ENCODE measurements at places on chromosomes 16 and 17.

DNA sequence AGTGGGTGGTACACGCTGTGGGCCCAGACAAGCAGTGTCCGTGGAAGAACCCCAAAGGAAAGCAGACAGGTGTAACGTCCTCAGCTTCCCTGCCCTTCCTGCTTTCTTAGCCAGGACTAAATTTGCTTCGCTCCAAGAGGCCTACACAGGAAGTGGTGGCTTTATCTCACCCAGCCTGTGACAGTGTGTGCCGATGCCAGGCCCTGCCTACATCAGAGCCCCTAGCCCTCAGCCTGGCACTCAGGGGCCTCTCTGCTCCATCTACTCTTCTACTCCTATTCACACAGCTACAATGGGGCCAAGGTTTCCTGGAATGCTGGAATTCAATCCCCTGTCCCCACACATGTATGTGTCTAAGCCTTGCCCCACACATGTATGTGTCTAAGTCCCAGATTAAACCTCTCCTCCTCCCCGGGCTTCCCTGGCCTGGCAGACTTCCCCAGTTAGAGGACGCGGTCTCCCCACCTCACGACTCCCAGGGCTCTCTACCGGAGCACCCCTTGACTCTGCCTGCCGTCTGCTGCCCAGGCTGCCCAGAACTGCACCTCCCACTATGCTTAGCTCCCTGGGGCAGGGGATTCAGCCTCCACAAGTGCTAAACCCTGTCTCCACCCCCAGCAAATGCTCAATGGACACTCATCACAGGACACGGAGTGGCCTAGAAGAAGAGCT is 8.2 kb downstream of the PGAP3 start:
- DNase-seq = no peak

GRCh38 chr17:73343739-73344454 is 32.1 kb upstream of the CDC42EP4 start:
- peak; percentile 48 for DNase-seq

GRCh38 chr16:52584354-52585320 is 37.7 kb upstream of the TOX3 start:
- DNase-seq = no peak

GRCh38 chr17:32253117-32253611 is 12.5 kb upstream of the RHBDL3 start:
- peak; percentile 69 for DNase-seq

DNA sequence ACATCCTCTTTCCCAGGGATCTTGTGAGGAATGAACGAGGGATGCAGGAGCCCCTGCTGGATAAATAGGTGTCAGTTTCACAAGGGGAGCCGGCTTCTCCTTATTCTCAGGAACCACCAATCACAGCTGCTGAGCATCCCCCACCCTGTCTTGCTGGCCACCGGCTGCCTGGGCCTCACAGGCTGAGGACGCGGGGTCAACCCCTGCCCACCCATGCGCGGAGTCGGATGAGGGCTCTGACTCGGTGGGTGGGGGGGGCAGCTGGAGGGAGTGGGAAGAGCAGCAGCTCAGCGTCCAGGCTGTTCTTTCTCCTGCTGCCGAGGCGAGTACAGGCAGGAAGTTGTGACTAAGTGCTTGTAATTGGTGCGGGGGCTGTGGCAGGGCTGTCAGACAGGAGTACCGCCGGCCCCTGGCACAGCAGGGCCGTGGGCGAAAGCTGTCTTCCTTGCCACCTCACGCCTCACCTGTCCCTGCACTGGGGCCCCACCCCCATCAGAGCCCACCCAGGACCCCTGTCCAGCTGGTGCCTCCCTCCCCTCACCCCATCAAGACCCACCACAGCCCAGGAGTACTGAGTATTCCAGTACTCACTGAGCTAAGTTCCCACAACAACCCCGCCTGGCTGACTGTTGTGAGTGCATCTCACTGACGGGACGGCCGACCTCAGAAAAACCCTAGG is 11.0 kb upstream of the DPEP1 start:
- DNase-seq = peak; percentile 78

DNA sequence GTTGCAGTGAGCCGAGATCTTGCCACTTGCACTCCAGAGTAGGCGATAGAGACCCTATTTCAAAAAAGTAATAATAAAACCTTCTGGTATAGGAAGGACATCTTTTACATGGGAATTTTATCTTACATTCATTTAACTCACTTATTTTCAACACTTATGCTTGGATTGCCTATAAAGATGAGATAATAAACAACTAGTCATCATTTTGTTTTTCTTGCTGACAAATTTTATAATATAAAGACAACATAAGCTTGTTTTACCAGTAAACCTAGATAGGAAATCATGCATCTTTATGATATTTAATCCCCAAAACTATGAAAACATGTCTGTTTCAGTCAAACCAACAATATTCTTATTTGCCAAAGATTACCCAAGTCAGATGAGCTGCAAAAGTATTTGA is 17.0 kb downstream of the ABCC3 start:
- no peak for DNase-seq

DNA sequence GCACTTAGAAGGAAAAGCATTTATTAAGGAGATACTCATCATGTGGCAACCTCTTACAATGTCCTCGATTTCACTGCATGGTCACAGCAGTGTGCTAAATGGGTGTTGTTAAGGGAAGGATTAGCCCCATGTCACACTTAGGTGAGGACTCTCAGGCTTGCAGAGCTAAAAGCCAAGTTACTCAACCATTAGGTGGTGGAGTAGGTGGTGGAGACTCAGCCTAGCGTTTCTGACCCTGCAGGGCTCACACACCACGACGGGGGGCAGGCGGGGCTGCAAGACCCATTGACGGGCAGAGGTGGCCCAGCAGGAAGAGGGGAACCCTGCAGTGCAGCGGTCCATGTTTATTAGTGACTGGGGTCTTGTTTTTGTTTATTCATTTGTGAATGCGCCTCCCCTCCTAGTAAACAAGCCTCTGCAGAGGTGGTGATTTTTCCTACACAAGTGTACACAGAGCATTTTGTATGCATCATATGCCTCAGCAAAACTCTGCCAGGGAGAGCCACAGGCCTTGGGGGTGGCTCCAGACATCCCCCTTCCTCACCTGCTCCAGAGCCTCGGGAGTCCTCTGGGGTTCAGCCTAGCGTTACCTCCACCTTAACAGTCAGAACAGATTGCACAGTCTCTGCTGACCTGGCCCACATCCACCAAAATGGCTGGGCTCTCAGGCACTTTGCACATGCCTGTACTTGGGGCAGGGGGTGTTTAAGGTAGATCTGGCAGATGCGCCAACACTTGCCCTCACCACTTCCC is 216.7 kb downstream of the C16orf95 start:
- no peak for DNase-seq

- DNase-seq = peak; percentile 75
These were observed 37.9 kb downstream of the SOX8 start for GRCh38 chr16:1019231-1020090.

Data from BE2C (cell line).